ENCODE measurements at places on chromosomes 1 and 21.

- no peak for DNase-seq
Measured at GRCh38 chr1:162110910-162111309, 41.4 kb downstream of the NOS1AP start.

- DNase-seq = no peak
Measured at GRCh38 chr1:36599828-36600227, 117.1 kb upstream of the CSF3R start.

GRCh38 chr21:32140151-32140550 is 138.7 kb downstream of the MIS18A start:
- no peak for DNase-seq

- no peak for DNase-seq
Measured at GRCh38 chr1:80731241-80731894, 1069.4 kb upstream of the ADGRL2 start.

DNA sequence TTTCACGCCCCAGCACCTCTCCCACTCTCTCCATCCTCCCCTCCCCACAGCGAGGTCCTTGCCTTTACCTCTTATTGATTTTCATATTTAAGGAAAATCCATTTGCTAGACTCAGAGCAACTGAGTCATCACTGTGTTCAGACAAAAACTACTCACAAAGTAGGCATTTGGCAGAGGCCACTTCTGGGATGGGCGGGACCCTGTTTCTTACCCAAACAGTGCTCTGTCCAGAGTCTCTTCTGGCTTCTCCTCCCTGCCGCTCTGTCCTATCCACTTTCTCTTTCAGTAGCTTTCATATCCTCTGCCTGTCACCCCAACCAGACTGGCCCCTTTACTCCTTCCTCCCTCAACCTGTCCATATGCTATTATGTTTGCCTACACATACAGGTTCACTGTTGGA is 2.4 kb upstream of the NAV1 start:
- no peak for DNase-seq

DNA sequence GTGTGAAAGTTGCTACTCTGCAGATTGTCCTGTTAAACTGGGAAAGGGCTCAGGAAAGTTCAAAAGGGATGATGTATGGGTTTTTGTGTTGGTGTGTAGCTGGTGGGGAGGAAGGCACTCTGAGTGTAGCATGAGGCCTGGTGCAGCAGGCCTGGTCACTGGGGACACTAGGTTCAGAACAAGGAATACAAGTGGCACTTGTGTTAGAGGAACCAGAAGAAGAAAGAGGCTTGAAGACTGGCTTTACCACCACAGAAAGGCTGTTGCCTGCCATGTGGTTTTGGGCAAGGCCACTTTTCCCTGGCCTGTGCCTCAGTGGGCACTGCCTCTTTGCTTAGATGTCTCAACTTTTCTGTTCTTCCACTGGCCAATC is 122.8 kb downstream of the NOS1AP start:
- no peak for DNase-seq

DNA sequence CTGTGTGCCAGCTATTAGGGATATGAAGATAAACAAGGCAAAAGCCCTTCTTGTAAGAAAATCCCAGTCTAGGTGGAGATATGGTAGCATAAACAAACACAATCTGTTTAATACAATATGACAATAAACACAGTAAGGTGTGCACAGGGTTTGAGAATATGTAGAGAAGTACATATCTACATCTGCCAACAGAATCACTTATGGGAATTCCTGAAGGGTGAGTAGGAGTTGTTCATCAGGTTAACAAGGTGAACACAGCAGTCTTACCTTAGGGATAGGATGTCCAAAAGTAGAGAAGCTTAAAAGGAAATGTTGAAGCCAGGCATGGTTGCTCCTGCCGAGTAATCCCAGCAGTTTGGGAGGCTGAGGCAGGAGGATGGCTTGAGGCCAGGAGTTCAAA is 57.7 kb upstream of the LRRC7 start:
- no peak for DNase-seq

DNA sequence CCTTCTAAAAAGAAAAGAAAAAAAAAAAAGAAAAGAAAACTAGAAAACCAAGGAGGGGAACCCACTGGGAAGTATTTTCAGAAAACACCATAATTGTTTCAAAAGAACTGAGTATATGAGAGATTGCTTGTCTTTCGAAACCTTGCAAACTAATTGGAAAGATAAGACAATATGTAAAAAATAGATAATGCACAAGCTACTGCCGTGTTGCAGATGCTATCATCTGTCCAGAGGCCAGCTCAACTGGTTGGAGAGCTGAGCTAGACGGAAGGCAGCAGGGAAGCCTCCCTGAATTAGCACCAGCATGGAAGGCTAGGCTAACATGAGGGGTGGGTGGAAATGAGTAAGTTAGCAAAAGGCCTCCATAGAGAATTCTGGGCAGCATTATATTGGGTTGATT is 16.2 kb upstream of the CACHD1 start:
- DNase-seq = no peak

DNA sequence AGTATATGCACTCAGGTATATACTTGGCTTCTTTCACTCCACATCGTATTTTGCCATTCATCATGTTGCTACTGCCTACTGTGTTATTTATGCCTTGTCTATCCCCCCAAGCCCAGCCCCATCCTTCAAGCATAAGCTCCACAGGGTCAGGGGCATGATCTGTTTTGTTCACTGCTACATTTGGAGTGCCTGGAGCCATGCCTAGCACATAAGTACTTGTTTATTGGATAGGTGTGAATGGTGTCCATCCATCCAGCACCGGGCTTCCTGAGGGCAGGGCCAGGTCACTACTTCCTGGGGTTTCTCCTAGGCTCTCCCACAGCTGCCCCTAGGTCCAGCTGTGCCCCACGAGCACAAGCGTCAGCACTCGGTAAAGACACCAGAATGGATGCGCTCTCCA is 289.0 kb upstream of the VAMP3 start:
- no peak for DNase-seq

DNA sequence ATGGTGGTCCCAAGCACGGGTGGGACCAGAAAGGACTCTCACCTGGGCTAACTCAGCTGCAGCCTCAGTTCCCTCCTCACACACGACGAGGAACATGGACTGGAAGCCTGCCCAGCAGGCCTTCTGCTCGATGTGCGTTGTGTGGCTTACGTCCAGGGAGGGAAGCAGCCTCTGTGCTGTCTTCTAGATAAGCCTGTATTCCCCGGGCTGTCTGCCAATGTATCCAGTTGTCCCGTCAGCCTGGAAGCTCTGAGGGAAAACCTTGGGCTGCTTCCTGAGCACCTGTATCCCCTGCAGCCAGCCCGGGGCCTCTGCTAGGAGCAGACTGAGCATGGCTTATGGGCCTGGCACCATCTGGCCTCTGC is 10.5 kb downstream of the PCSK9 start:
- DNase-seq = no peak

- no peak for DNase-seq
Measured at GRCh38 chr1:38131024-38131585, 84.5 kb upstream of the POU3F1 start.

DNA sequence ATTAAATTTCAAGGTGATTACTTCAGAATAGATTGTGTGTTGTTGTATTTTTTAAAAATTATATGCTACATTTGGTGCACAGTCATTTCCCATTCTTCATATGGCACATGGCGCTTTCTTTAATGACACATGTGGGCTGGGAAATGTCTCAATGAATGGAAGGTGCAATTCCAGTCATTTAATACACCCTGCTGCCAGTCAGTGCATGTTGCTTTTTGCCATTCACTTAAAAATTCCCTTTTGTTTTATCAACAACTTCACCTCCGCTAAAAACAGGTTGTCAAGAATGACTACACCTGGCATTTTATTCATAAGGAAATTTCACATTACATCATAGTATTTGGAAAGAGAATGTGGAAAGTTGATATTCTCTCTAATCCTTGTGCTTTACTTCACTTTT is 716.4 kb upstream of the ADAMTS5 start:
- DNase-seq = no peak

GRCh38 chr1:82062206-82062605 is 261.5 kb downstream of the ADGRL2 start:
- no peak for DNase-seq

DNA sequence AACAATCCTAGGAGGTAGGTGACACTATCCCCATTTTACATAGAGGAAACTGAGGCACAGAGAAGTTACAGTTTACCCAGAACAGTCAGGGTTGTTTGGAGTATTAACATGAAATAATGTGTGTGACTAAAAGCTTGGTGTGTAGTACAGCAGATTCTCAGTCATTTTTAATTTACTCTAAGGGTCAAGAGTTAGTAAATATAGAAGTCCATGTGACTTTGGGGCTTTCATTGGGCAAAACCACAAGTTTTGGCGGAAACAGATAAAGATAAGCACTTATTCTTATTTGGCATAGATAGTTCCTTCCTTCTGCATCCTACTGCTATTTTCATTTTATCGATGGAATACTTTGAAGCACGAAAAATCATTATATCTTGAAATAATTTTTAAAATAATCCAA is 128.5 kb downstream of the DNM3 start:
- DNase-seq = no peak

DNA sequence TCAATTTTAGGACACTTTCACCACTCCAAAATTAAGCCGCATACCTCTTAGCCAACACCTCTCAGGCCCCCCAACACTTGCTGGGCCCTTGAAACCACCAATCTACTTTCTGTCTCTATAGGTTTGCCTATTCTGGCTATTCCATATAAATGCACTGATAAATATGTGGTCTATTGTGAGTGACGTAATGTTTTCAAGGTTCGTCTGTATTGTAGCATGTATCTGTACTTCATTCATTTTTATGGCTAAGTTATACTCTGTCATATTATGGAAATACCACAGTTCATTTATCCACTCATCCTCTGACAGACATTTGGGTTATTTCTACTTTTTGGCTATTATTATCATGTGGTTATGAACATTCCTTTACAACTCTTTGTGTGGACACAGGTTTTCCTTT is 359.9 kb upstream of the ST6GALNAC5 start:
- DNase-seq = no peak

DNA sequence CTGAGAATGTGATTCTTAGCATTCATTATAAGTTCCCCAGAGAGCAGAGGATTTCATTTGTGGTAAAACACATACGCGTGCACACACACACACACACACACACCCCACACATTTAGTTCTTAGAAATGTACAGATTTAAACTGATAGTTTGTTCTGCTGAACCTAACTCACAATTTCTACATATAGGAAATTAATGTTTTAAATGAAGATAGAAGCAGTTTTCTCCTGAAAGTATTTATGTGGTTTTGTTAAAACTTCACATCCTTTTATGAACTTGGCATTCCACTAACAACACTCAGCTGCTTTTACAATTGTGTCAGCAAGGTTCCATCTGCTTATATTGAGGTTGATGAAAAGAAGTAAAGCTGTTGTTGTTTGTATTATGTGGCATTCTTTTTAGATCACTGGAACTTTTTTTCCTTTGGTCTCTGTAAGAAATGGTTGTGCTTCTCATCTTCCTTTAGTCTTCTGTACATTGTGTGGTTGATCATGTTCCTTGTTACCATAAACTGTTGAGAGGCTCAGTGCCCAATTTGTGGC is 41.6 kb downstream of the AK4 start:
- DNase-seq = no peak

Data from NCI-H1417 treated with DMSO at 0.1 percent for 48 hours (cell line).